ENCODE measurements at places on chromosomes 1 and 21.
A peak's percentile ranks its signal among the peaks of the same experiment; 100 is the strongest.

- no peak for DNase-seq
Measured at GRCh38 chr21:42799516-42799915, 79.8 kb downstream of the WDR4 start.

DNA sequence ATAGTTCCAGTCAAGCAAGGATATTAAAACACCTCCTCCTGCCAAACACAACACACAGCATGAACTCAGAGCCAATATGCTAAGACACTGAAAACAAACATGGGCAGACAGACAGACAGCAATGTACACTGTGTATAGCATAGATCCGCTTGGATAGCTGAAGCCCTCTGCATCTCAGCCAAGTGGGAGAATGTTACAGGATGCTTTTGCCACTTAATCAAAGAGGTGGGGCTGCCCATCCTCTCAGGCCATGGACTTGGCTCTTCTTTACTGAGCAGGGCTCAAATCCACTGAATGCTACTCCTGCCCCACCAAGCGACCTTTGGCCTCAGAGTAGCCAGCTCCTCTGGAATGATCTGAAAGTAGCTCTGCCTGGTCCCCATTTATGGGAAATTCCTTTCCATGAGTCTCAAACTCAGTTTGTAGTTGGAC is 64.7 kb upstream of the NGF start:
- no peak for DNase-seq

GRCh38 chr1:40648928-40649591 is 16.4 kb downstream of the RIMS3 start:
- no peak for DNase-seq

DNA sequence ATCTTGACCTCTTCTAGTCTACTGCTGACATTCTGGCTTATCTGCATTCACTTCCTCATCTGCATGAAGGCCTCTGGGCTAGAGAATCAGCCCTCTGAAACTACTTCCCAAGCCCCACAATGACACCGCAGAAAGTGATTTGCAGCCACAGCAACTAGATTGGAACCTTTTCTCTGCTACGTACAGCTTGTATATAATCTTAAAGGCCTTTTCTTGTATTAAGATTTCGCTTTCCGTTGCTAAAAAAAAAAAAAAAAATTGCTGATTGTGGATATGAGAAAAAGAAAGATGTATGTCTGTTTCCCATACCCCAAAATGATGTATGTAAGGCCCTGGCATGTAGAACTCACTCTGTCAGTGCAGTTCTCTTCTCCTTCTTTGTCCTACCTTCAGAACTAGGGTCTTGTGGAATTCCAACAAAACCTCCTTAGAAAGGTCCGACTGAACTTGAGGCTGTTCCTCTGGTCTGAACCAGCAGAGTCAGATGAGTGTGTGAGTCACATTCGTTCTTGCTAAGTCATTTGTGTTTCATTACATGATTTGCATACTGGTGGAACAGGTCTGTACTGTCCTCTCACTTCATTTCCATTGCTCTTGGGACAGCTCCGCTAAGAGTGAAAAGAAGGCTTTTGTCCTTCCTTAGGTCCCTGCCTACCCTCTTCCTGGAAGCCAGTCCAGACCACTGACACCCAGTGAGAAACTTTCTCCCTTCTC is 62.7 kb downstream of the PLPP3 start:
- DNase-seq: no peak

- DNase-seq: no peak
Measured at GRCh38 chr1:203935321-203935720, 73.9 kb downstream of the SNRPE start.

DNA sequence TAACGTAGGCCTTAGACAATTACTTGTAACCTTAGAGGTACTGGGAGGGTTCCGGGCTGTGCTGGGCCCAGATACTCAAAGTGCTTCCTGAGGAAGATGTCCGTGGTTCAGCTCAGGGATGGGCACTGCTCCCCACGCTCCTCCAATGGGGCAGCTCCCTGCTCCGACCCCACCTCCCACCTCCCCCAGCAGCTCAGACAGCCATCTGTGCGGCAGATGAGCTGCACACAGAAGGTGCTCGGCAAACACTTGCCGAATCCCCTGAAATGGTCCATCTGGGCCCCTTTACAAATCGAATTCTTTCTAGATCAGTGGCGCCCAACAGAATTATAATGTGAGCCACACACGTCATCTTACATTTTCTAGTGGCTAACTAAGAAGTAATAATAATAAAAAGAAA is 242.4 kb upstream of the RAB4A start:
- no peak for DNase-seq

- DNase-seq: peak; percentile 39
Measured at GRCh38 chr1:9244501-9245229, 10.1 kb downstream of the H6PD start.

- no peak for DNase-seq
Measured at GRCh38 chr1:228507961-228508652, 20.9 kb downstream of the RNF187 start.

- DNase-seq: peak; percentile 29
Measured at GRCh38 chr1:212754193-212754592, 37.4 kb downstream of the NSL1 start.

DNA sequence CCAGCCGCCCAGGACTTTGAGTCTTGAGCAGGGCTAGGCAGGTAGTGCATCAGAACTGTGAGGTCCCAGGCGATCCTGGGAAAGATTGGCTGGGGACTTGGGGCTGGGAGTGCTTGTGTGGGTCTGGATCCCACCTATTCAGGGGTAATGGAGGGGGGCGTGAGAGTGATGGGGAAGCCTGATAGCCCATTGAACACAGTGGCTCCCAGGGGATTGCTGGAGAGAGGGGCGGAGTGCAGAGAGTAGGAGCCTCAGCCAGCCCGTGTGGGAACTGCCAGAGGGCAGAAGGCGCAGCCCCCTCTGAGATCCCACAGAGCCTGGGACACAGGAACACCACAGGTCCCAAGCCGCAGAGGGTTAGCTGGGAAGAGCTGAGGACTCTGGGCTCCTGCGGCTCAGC is 19.3 kb upstream of the PDZK1IP1 start:
- no peak for DNase-seq

GRCh38 chr1:86515597-86515996 is 31.3 kb upstream of the CLCA4 start:
- no peak for DNase-seq

DNA sequence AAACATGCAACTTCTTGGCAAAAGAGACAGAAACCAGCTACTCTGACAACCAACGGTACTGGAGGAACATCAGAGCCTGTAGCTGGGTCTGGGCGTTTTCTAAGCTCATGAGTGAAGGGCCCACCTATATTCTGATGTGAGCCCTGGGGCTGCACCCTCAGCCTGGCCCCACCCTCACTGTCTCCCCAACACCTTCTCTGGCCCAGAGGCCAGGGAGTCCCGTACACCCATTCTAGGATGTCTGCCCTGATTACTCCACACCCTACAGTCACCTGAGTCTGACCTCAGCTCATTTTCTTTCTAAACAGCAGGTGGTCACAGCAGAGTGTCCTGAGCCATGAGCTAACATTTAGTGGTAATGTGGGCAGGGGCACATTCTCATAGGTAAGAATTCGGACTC is 439.2 kb downstream of the MATN1 start:
- DNase-seq: no peak

DNA sequence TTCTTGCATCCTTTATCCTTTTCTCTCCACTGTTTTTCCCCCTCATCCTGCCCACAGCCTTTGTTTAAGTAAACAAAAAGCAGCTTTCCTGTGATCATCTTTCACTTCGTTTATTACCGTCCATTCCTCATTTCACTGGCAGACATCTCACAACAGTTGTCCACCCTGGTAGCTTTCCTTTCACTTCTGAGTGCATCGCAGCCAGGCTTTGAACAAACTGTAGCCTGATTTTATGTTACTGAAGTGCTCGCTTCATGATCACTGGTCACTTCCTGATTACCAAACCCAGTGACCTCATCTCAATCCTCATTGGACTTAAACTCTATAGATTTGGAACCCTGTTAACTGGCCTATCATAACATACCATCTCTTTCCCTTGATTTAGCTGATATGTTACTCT is 67.7 kb downstream of the SDCCAG8 start:
- no peak for DNase-seq

DNA sequence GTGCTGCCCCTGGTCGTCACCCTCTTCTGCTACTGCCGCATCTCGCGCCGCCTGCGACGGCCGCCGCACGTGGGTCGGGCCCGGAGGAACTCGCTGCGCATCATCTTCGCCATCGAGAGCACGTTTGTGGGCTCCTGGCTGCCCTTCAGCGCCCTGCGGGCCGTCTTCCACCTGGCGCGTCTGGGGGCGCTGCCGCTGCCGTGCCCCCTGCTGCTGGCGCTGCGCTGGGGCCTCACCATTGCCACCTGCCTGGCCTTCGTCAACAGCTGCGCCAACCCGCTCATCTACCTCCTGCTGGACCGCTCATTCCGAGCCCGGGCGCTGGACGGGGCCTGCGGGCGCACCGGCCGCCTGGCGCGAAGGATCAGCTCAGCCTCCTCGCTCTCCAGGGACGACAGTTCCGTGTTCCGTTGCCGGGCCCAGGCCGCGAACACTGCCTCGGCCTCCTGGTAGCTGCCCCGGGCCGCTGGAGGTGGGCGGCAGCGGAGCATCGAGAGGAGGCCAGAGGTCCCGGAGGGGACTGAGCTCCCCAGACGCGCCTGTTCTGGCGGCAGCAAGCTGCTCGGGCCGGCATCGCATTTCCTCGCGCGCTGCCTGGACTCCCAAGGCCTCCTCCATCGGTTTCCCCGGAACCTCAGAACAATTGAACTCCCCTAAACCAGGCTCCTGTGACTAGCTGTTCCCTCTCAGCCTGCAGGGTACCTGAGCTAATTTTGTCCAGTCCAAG is 1.1 kb downstream of the GPR25 start:
- DNase-seq: no peak

DNA sequence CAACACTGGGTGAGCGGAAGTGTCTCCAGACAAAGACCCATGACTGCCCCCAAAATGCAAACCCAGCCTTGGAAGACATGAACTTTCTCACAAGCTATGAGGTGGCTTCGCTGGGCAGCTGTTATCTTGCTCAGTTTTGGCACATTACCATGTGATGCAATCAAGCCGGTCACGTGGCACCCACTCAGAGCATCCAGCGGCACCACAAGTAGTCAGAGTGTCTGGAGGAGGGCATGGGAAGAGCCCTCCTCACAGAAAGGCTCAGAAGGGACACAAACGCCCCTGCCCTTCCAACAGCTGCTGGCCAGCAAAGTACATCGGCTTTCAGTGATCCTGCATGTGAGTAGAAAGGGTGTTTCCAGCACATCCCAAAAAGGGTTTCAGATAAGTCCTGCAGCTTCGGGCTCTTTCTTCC is 145.5 kb upstream of the IRF2BP2 start:
- DNase-seq: no peak

GRCh38 chr1:205925736-205926135 is 17.5 kb downstream of the SLC26A9 start:
- no peak for DNase-seq

GRCh38 chr1:68347415-68347814 is 102.3 kb downstream of the RPE65 start:
- DNase-seq: no peak

GRCh38 chr1:94013367-94013878 is 104.2 kb upstream of the GCLM start:
- no peak for DNase-seq

GRCh38 chr21:36040389-36040788 is 19.9 kb downstream of the SETD4 start:
- no peak for DNase-seq

GRCh38 chr1:147515045-147515869 is 26.0 kb upstream of the BCL9 start:
- no peak for DNase-seq

DNA sequence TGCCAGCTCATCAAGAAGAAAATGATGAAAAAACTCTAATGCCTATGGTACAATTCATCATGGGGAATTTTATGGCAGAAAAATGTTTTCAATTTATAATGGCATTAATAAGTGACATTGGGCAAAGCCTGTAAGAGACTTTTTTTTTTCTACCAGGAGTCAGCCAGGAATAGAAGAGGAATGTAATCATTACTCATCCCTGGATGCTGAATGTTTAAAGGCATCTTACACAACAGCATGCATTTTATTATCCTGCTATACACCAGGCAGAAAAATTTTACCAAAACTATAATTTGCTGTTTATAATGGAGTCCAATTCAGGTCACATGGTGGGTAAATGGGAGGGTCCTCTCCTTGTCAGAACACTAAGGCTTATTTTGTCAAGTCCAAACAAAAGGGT is 189.9 kb upstream of the BEND5 start:
- no peak for DNase-seq

DNA sequence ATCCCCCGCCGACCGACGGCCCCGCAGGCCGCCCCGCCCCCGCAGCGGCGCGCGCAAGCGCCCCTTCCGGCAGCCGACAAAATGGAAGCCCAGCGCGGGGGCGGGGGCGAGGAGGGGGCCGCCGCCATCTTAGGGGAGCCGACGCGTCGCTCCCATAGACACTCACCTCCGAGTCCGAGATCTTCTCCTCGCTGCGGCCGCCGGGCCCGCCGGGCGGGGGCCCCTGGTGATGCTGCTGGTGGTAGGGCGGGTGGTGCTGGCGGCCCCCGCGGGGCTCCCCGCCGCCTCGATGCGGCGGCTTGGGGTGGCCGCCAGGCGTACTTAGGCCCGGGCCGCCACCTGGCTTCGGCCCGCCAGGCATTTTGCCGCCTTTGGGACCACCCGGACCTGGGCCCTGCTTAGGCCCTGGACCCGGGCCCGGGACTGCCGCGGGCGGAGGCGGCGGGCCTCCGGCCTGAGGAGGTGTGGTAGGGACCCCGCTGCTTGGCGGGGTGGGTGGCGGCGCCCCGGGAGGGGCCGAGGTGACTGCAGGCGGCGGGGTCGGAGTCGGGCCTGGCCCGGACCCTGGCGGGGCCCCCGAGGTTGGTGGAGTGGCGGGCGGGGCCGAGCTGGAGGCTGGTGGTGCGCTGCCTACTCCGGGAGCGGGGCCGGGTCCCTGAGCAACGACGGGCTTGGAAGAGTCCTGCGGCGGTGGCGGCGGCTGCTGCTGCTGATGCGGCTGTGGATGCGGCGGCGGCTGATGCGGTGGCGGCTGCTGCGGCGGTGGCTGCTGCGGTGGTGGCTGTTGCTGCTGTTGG is 691 bp downstream of the SFPQ start:
- DNase-seq: peak; percentile 90

DNA sequence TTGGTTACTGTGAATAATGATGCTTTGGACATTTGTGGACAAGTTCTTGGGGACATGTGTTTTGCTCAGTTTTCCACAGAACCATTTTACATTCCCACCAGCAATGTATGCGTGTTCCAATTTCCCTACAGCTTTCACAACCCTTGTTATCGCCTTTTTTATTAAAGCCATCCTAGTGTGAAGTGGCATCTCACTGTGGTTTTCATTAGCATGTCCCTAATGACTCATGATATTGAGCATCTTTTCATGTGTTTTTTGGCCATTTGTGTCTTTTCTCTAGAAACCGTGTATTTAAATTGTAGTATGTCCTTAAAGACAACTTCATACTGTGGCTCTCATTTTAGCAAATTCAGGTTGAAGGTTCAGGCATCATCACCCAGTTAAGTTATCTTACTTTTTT is 132.1 kb downstream of the TGFBR3 start:
- no peak for DNase-seq

DNA sequence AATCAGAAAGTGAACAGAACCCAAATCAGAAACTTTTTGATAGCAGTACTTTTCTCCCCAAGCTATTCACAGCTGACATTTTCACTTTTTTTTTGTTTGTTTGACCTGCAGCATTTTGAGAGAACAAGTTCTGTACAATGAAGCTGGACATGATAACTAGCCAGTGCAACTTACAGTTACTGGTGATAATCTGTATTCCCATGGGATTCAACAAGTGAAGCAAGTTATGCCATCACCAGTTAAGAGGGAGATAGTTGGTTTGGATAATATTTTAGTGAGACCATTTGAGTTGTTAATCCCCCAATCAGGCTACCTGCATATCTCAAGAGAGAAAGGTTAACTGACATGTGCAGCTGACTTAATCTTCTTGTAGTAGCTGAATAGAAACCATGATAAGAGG is 18.1 kb downstream of the SON start:
- no peak for DNase-seq

GRCh38 chr1:181458419-181458818 is 24.9 kb upstream of the CACNA1E start:
- no peak for DNase-seq

Measured in activated naive CD4-positive, alpha-beta T cell treated with anti-CD3 and anti-CD28 coated beads, Interleukin-2, amount 10 ng/mL, durations not matched to agents 7 days and 5 days (primary cell).